ENCODE measurements at places on chromosomes 3 and 15.

DNA sequence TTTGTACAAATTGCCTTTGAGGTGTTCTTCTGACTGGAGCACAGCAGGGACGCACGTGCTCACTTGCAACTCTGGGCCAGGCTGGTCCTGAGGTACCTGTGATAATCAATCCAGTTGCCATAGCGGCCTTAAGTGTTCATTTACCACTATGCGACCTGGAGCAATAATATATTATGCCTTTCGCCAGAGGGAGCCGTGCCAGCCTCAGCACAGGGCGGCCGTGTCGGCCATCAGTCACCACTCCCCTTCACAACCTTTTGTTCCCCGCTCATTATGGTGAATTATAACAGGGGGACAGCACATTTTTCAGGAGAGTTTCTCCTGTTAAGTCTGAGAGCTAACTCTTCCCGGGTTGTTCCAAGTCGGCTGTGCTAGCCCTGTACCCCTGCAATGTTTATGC, 289.7 kb downstream of the RORA start:
- DNase-seq, result no peak

DNA sequence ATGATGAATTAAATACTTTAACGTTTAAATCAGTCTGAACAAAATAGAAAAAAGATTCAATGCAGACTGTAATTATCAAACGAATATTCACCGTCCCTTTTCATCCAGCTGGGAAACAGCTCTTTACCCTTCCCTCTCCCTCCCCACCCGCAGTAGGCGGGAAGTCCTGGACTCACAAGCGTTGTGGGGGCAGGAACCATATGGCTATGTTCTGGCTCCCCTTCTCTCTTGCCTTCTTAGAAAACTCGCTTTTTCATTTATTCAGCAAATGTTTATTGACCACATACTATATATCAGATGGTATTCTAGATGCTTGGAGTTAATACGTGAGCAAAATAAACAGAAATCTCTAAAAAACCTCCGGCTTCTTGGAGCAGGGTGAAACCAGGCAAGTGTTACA, 715 bp upstream of the SCAPER start:
- no peak for DNase-seq

GRCh38 chr3:43273416-43273815, 12.9 kb upstream of the SNRK start:
- DNase-seq, result no peak

GRCh38 chr15:55060836-55061235, 135.9 kb downstream of the RSL24D1 start:
- no peak for DNase-seq

- no peak for DNase-seq
Measured at GRCh38 chr15:75785771-75786574, 57.3 kb upstream of the UBE2Q2 start.

- no peak for DNase-seq
Measured at GRCh38 chr3:15750143-15750542, 47.6 kb downstream of the ANKRD28 start.

GRCh38 chr3:24631481-24631880, 136.8 kb upstream of the THRB start:
- no peak for DNase-seq
